Endodermal cell (in vitro differentiated cells): ENCODE measurements at places on chromosomes 6 and 20. TPM values are rescaled to one million over a fixed set of nuclear protein-coding genes. Genes with fewer than 3 reads are reported as not detected.

- H3K4me3 ChIP-seq = peak overlapping the region; percentile 56
- peaks cover 66% of the 10 kb centered on the region for H3K36me3 ChIP-seq
- no peaks in the 10 kb centered on the region for H3K4me1 ChIP-seq
- DNase-seq = no peak
- no peak overlapping the region for H3K27ac ChIP-seq
- H3K27me3 ChIP-seq = no peaks in the 10 kb centered on the region
Observed at GRCh38 chr20:6024768-6025167, 29.1 kb downstream of the LRRN4 start.

DNA sequence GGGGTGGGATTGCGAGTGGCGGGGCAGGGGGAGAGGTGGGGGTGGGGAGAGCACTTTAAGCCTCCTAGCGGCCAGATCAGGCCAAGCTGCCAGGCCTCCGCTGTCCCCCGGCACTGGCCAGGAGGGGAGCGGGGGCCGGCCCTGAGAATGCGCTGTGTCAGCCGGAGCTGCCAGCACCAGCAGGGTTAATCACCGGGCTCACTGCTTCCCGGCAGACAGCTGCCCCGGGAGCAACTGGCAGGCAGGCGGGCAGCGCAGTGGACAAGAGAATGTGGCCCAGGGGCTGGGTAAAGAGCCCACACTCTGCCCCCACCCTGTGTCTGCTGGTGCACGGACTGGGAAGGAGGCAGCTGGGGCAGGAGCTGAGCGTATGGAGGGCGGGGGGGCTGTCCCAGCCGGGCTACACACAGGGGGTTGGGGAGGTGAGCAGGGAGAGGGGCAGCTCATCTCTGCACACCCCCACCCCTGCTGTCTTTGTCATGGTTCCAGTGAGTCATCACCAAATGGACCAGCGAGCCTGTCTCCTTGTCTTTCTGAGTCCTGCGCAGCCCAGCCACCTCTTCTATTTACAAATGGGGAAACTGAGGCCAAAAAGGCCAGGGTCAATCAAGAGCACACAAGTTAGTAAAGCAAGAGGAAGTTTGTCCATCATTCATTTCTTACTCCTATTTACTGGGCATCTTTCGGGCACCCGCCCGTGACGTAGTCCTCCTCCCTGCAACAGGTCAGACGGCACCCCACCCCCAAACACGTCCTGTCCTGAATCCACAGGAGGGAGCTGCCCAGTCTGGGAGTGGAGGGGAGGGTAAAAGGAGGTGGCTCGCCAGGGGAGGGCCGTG, 2.1 kb upstream of the LAMA5 start:
- peaks cover 27% of the 10 kb centered on the region for H3K4me1 ChIP-seq
- DNase-seq = peak; percentile 89
- H3K36me3 ChIP-seq = no peaks in the 10 kb centered on the region
- no peak overlapping the region for H3K27ac ChIP-seq
- H3K4me3 ChIP-seq = peak overlapping the region; percentile 71

GRCh38 chr20:50911030-50911429, 20.2 kb downstream of the ADNP start:
- H3K4me1 ChIP-seq = peaks cover 15% of the 10 kb centered on the region
- H3K36me3 ChIP-seq = peaks cover 84% of the 10 kb centered on the region
- DNase-seq = no peak
- no peak overlapping the region for H3K27ac ChIP-seq
- H3K27me3 ChIP-seq = no peaks in the 10 kb centered on the region
- H3K4me3 ChIP-seq = no peak overlapping the region

- H3K4me3 ChIP-seq = peak overlapping the region; percentile 92
- H3K36me3 ChIP-seq = peaks cover 15% of the 10 kb centered on the region
- peaks cover 3% of the 10 kb centered on the region for H3K4me1 ChIP-seq
- H3K27ac ChIP-seq = no peak overlapping the region
- H3K27me3 ChIP-seq = no peaks in the 10 kb centered on the region
Observed at GRCh38 chr6:131060311-131060710, 2.7 kb downstream of the EPB41L2 start.

DNA sequence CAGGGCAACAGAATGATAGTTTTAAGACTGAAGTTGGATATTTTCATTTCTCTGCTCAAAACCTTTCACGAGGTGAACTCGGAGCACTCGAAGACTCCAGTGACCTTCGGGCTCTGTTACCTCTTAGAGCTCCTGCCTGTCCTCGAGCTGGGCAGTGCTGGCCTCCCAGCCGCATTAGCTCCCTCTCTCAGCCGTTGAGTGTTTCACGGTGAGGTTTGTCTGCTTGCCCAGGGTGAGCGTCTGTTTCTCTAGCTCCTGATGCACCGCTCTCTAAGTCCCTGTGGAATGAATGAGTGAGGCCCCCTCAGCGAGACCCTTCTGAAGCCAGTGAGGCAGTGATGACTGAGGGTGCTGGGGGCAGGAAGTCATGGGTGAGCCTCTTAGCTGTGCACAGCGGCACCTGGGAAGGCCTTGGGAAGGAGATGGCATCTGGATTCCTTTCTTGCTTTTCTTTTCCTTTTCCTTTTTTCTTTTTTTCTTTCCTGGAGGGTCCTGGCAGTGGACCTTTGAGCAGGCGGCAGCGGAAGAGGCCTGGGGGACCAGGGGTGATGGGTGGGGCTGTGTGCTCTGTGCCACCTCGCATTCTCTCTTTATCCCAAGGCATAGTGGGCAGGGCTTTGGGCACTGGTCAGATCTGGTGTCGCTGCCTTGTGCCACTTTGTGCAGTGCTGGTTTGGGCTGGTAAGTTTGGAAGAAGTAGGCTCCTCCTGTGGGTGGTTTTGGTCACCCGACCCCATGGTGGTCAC, 2.2 kb downstream of the PSMG4 start:
- no peak overlapping the region for H3K4me3 ChIP-seq
- no peak overlapping the region for H3K27ac ChIP-seq
- no peak for DNase-seq
- H3K27me3 ChIP-seq = peaks cover 8% of the 10 kb centered on the region

DNA sequence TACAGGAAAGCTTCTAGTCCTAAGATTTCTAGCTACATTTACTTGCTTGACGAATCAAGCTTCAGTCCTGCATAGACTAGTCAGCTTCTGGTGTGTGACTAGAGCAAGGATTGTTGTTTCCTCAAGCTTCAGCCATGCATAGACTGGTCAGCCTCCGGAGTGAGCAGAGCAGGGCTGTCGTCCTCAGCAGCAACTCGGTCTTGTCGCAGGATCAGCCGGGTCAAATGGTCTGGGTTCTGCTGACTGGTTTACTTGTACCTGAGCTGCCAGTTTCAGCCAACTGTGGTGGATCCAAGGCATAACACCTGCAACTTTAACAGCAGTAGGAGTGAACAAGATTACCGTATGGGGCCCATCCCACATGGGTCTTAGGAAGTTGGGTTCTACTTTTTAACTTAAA, 10.8 kb upstream of the GMPR start:
- no peak overlapping the region for H3K4me3 ChIP-seq
- H3K27me3 ChIP-seq = no peaks in the 10 kb centered on the region
- peaks cover 5% of the 10 kb centered on the region for H3K4me1 ChIP-seq
- peak; percentile 59 for DNase-seq
- no peak overlapping the region for H3K27ac ChIP-seq

GRCh38 chr20:19783966-19784401, 25.9 kb downstream of the RIN2 start:
- peaks cover 2% of the 10 kb centered on the region for H3K4me1 ChIP-seq
- DNase-seq = no peak
- H3K27me3 ChIP-seq = no peaks in the 10 kb centered on the region
- no peaks in the 10 kb centered on the region for H3K36me3 ChIP-seq

DNA sequence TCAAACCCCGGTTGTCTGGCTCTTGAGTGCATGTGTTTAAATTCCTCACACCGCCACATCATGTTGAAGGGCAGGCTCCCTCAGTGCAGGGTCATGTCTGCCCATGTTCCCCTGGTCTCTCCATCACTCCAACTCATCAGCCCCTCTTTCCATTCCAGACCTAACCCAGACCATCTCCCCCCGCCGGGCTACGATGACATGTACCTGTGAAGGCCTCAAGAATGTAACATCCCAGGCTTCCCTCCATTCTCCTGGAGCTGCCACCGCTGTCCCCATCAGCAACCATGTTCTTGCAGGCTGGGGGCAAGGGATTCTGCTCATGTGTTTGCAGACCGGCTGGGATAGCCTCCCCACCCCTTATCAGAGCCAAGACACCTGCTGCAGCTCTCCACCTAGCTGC, 19.9 kb downstream of the TMEM74B start:
- no peak overlapping the region for H3K4me3 ChIP-seq
- H3K27ac ChIP-seq = no peak overlapping the region
- peaks cover 80% of the 10 kb centered on the region for H3K36me3 ChIP-seq
- H3K4me1 ChIP-seq = no peaks in the 10 kb centered on the region
- peak; percentile 24 for DNase-seq
- H3K27me3 ChIP-seq = no peaks in the 10 kb centered on the region

- H3K36me3 ChIP-seq = no peaks in the 10 kb centered on the region
- no peak overlapping the region for H3K4me3 ChIP-seq
- no peak overlapping the region for H3K27ac ChIP-seq
- no peak for DNase-seq
- H3K27me3 ChIP-seq = no peaks in the 10 kb centered on the region
Observed at GRCh38 chr6:96940322-96940721, 15.8 kb downstream of the KLHL32 start.

- H3K36me3 ChIP-seq = no peaks in the 10 kb centered on the region
- H3K4me1 ChIP-seq = peaks cover 2% of the 10 kb centered on the region
- H3K27me3 ChIP-seq = peaks cover 7% of the 10 kb centered on the region
- no peak overlapping the region for H3K27ac ChIP-seq
Observed at GRCh38 chr6:37779111-37779800, 40.3 kb upstream of the ZFAND3 start.

GRCh38 chr6:150068720-150069648, at the start of gene ULBP3:
ULBP3 (minus strand) TSS chr6:150069121; CDS start chr6:150069066, 55 bp downstream.
- peak; percentile 97 for DNase-seq
- no peaks in the 10 kb centered on the region for H3K36me3 ChIP-seq
- peak within 1 kb of the TSS; percentile 80 for H3K4me3 ChIP-seq
- peaks cover 32% of the 10 kb centered on the region for H3K27me3 ChIP-seq
- H3K27ac ChIP-seq = peak within 1 kb of the TSS; percentile 49

DNA sequence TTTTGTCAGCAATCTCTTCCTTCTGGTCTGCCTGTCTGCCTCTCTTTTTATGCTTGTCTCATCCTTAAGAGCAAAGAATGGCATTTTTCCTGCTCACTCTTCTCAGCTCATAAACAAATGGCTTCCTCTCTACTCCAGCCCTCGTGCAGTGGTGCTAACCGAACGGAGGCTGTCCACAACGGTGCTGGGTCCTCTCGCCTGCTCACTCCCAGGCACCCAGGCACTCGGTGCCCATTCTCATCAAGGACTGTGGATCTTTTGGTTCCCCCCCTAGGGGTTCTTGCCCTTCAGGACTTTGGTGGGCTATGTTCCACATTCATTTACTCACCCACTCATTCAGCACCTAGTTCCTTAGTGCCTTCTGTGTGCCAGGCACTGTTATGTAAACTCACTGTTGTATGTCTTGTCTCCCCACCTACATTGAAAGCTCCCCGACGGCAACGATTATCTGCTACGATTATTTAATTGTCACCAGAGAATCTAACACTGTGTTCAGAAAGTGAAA, 113.9 kb downstream of the FYN start:
- peak overlapping the region; percentile 25 for H3K27ac ChIP-seq
- no peak for DNase-seq
- peaks cover 3% of the 10 kb centered on the region for H3K4me1 ChIP-seq
- no peak overlapping the region for H3K4me3 ChIP-seq
- H3K27me3 ChIP-seq = no peaks in the 10 kb centered on the region

DNA sequence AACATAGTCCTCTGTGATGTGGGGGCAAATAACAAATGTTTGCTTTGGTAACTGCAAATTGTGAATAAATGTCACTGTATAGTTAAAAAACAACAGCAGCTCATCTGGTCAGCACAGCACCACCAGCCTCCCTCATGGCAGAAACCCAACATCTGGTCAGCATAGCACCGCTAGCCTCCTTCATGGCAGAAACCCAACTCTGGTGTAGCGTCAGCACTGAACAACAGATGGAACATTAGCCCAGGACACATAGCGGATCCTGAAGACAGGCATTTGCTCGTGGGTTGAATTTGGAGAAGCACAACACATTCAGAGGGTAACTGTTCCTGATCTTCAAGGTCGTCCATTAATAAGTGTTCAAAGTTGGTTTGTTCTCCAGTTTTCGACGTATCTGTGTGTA, 265.9 kb downstream of the DLL1 start:
- H3K36me3 ChIP-seq = no peaks in the 10 kb centered on the region
- H3K4me3 ChIP-seq = no peak overlapping the region
- H3K27ac ChIP-seq = no peak overlapping the region

GRCh38 chr6:134245041-134245440, 72.9 kb downstream of the SGK1 start:
- H3K4me3 ChIP-seq = no peak overlapping the region
- no peaks in the 10 kb centered on the region for H3K36me3 ChIP-seq
- DNase-seq = no peak
- no peak overlapping the region for H3K27ac ChIP-seq
- no peaks in the 10 kb centered on the region for H3K27me3 ChIP-seq
- no peaks in the 10 kb centered on the region for H3K4me1 ChIP-seq

- H3K36me3 ChIP-seq = peaks cover 19% of the 10 kb centered on the region
- no peaks in the 10 kb centered on the region for H3K4me1 ChIP-seq
- no peak for DNase-seq
- H3K4me3 ChIP-seq = no peak overlapping the region
Observed at GRCh38 chr6:138432063-138432356, 28.0 kb downstream of the HEBP2 start.

- peaks cover 8% of the 10 kb centered on the region for H3K4me1 ChIP-seq
- H3K4me3 ChIP-seq = no peak overlapping the region
- H3K27ac ChIP-seq = no peak overlapping the region
- H3K27me3 ChIP-seq = no peaks in the 10 kb centered on the region
- peak; percentile 76 for DNase-seq
Observed at GRCh38 chr20:63736893-63737694, 630 bp downstream of the LIME1 start.

- no peak overlapping the region for H3K4me3 ChIP-seq
- no peaks in the 10 kb centered on the region for H3K4me1 ChIP-seq
- no peak overlapping the region for H3K27ac ChIP-seq
- DNase-seq = no peak
- no peaks in the 10 kb centered on the region for H3K27me3 ChIP-seq
Observed at GRCh38 chr6:152554851-152555250, 82.3 kb downstream of the SYNE1 start.

- H3K27me3 ChIP-seq = no peaks in the 10 kb centered on the region
- no peak overlapping the region for H3K4me3 ChIP-seq
- H3K36me3 ChIP-seq = peaks cover 5% of the 10 kb centered on the region
- H3K27ac ChIP-seq = no peak overlapping the region
Observed at GRCh38 chr6:160447350-160447749, 99.2 kb downstream of the SLC22A3 start.

DNA sequence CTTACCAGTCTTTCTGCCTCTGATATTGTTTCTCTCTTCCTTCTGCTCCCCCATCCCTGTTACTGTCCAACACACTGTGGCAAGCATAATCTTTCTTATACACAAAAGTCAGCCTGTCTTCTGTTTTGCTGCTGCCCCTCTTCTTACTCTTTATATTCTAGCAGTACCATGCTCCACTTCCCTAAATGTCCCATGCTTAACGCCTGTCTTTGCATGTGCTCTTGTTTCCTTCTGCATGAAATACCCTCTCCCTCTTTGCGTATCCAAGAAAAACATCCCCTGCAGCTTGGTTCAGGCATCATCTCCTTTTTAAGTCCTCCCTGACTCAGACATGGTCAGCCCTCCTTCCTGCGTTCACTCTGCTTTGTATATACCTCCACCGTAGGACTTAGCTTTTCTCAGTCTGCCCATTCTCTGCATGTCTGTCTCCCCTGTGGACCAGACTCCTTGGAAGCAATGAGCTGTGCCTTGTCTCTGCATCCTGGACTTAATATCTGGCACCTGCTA, 103.9 kb downstream of the CTNNBL1 start:
- no peak for DNase-seq
- no peaks in the 10 kb centered on the region for H3K4me1 ChIP-seq
- no peaks in the 10 kb centered on the region for H3K27me3 ChIP-seq

The HTR1E gene
- total RNA-seq = 3.5 to 5.6 TPM (median 3.6 TPM) in 3 replicates

The LY6G5C gene
- 1.7 and 2.0 TPM in 2 replicates for total RNA-seq

The PLCB4 gene
- total RNA-seq = 14.6 to 18.7 TPM (median 15.3 TPM) in 3 replicates

The PET117 gene
- 32.8 to 44.4 TPM (median 43.1 TPM) in 3 replicates for total RNA-seq

The ZNF341 gene
- total RNA-seq = 6.5 and 6.6 TPM in 2 replicates

The KCNQ5 gene
- 2.4 and 2.6 TPM in 2 replicates for total RNA-seq

The RIN2 gene
- 6.4 to 17.6 TPM (median 17.0 TPM) in 3 replicates for total RNA-seq

The GJA10 gene
- total RNA-seq = not detected in 3 replicates

The CFB gene
- total RNA-seq = 0.66 TPM in 1 of 2 replicates, not detected in the other
